ENCODE measurements at places on chromosomes 7 and 10. TPM values are rescaled to one million over a fixed set of nuclear protein-coding genes. Genes with fewer than 3 reads are reported as not detected.

GRCh38 chr7:126702242-126703016 lies 550.3 kb downstream of the GRM8 start:
- no peak for DNase-seq

DNA sequence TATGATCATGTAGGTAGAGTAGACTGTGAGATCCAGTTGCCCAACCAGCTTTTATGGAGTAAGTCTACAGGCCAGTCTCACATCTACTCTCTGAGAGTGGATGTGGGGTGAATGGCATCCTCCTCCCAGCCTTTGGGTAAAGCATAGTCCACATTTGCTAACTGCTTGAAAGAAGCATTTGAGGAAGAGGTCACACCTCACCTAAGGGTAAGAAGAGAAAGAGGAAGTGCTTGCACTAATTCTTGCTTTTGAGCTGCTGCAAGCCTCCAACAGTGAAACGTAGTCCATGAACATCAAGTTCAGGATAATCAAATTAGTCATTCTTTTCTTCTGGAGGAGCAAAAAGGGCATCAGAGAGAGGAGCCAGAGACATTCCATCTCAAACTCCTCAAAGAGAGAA lies 93.9 kb upstream of the AGR3 start:
- no peak for DNase-seq

GRCh38 chr7:112881-113280 lies 79.5 kb upstream of the FAM20C start:
- DNase-seq = no peak

GRCh38 chr7:142916508-142916907 lies 17.0 kb downstream of the TRPV5 start:
- DNase-seq = no peak

- DNase-seq = peak; percentile 64
Measured at GRCh38 chr7:114519240-114519639, 104.6 kb downstream of the FOXP2 start.

MORN4 gene
- 4.6 TPM for polyA plus RNA-seq

All from muscle of arm (tissue), 14 donors.